CMK (cell line): ENCODE measurements at places on chromosomes 12 and 14.

GRCh38 chr14:22070119-22070982 is 396.7 kb upstream of the OR4E1 start:
- DNase-seq: no peak

DNA sequence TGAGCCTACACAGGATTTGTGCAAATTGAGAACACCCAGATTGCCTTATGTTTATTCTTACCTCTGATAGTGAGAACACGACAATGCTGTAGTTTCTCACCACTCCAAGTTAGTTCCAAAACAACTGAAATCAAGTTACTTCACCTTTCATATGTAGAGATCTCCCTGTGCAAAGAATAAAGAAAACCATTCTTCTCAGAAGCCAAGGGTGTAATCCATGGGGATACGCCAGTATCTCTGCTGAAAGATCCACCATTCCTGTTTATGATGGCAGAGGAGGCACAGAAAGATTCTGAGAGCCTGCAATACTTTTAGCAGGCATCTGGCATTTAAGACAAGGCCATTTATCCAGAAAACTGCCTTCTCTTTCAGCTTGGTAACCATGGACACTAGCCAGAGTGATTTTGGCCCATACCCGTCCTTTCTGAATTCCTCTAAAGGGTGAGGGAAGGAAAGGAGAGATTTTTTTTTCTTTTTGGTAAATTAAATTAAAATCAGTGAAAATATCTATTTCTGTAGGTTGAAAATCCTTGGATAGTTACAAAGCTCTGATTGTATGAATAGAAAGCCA is 355.4 kb upstream of the FAR2 start:
- DNase-seq: no peak

DNA sequence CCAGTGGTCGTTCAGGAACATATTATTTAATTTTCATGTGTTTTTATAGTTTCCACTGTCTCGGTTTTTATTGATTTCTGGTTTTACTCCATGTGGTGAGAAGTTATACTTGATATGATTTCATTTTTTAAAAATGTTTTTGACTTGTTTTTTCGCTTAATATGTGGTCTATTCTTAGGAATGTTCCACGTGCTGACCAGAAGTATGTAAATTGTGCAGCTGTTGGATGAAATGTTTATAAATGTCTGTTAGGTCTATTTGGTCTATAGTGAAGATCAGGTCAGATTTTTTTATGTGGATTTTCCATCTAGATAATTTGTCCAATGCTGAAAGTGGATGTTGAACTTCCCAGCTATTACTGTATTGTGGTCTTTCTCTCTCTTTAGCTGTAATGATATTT is 433.8 kb upstream of the MIS18BP1 start:
- no peak for DNase-seq

DNA sequence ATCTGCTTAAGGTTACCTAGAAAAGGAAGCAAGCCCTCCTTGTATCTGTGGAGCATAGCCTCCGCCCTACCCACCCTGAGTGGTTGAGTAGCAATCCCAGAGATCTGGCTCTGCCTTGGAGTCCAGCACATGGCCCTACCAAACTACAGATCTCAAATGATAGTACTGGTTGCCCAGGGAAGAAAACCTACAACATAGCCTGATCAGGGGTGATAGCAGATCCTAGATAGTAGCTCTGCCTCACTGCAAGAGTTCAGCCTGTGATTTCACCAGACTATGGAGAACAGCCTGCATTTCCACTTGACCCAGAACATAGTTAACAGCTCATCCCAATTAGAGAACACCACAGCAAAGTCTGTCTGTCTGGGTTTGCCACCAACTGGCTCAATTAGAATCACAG is 279.5 kb downstream of the ETNK1 start:
- peak; percentile 15 for DNase-seq

- DNase-seq: no peak
These were observed 41.1 kb upstream of the TSPAN9 start for GRCh38 chr12:3035815-3036702.

- no peak for DNase-seq
These were observed 27.0 kb downstream of the ZCRB1 start for GRCh38 chr12:42298887-42299286.

GRCh38 chr14:78986989-78987388 is 816.8 kb downstream of the NRXN3 start:
- no peak for DNase-seq

DNA sequence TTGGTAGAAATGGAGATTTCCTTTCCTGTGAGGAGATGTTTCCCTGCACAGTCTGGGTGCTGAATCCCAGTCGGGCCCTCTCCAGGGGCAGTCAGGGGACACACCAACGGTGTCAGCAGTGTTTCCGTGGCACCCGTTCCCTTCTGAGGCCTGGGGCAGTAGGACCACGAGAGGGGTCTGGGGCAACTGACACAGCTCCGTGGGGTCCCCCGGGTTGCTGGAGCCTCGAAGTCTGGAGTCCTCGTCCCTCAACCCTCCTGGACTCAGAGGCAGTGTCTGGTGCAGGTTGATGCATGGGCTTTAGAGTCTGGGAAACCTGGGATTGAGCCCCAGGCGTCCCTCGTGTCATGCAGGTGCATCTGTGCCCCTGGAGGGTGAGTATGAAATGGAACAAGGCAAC is 327.3 kb downstream of the ADGRD1 start:
- no peak for DNase-seq

GRCh38 chr12:51534216-51535074 is 56.6 kb upstream of the SCN8A start:
- DNase-seq: no peak

- DNase-seq: no peak
These were observed 78.5 kb upstream of the FLRT2 start for GRCh38 chr14:85451421-85451820.

- no peak for DNase-seq
These were observed 34.4 kb downstream of the PROX2 start for GRCh38 chr14:74841230-74842207.
